ENCODE measurements at places on chromosomes 16 and 17. TPM values are rescaled to one million over a fixed set of nuclear protein-coding genes. Genes with fewer than 3 reads are reported as not detected.

DNA sequence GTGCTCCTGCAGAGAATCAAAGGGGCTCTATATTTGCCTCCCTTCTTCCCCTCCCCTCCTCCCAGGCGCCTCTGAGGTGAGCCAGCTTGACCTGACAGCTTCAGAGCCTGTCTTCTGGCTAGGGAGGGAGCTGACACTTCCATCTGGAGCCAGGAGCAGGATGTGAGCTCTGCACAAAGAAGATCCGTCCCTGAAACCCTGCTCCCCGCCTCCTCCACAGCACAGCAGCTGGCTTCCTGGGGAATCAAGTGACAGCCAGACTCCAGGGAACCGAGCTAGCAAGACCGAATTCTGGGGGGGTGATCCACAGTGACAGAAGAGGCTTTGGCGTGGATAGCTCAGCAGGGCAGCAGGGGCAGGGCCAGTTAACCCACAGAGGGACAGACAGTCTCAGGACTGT is 37.2 kb downstream of the CCDC182 start:
- peaks cover 14% of the 10 kb centered on the region for H3K4me1 ChIP-seq
- peak overlapping the region; percentile 23 for H3K27ac ChIP-seq
- H3K27me3 ChIP-seq = no peaks in the 10 kb centered on the region
- no peak overlapping the region for H3K4me3 ChIP-seq
- no peak for DNase-seq

DNA sequence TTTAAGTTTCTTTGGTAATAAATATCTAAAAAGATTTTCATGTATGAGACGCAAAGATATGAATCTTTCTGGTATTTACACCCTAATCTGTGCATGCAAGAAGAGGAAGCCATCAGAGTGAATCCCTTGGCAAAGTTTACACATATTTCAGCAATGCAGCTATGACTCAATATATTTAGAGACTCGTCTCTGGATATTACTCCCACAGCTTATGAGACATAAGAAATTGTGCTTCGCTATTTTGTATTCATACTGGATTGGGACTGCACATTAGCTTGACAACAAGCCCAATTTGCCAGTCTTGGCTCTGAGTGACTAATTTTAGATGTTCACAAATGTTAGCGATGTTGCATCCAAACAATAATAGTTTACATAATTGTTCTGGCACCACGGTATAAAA is 532.0 kb downstream of the CDH11 start:
- no peak for DNase-seq
- no peaks in the 10 kb centered on the region for H3K27me3 ChIP-seq
- no peak overlapping the region for H3K4me3 ChIP-seq
- no peaks in the 10 kb centered on the region for H3K36me3 ChIP-seq

DNA sequence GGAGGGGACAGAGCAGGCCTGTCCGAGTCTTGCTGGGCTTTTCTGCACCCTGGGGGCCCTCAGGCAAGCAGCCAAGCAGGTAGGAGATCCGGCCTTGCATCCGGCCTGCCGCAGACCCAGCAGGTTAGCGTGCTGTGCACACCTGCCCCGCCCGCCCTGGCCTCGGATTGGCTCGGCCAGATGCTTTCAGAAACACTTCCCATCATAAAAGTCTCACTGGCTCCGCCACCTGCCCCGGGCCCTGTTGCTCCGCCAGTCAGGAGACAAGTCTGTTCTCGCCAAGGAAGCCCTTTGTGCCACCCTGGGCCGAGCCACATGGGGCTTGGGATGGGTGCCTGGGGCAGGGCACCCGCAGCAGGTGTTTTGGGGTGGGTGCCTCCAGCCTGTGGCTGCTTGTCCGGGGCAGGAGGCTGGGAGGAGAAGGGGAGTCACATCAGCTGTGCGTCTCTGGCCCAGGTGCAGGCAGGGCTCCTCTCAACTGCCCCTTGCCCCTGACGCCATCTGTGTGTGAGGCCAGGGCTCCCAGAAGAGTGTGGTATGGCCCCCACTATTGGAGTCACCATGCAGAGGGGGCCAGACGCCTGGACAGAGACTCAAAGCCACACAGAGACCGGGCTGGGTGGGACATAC is 228.2 kb upstream of the GSE1 start:
- H3K36me3 ChIP-seq = no peaks in the 10 kb centered on the region
- no peak overlapping the region for H3K27ac ChIP-seq
- H3K4me3 ChIP-seq = no peak overlapping the region
- DNase-seq = peak; percentile 71
- peaks cover 36% of the 10 kb centered on the region for H3K27me3 ChIP-seq

DNA sequence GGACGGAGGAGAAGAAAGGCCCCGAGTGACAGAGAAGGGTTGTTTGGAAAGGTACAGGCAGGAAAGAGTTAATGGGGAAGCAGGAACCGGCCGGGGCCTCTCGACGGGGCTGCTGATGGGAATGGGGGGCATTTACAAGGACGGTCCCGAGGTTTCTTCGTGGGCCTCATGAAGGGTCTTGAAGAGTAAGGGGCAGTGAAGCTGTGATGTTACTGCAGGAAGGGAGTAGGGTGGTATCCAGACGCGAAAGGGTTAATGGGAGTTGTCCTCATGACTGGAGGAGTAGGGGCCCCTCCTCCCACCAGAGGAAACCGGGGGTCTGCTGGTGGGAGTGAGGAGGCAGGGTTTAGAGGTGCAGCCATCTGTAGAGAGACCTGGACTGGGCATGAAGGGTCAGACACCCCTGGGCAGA is 481 bp downstream of the PDK2 start:
- peaks cover 37% of the 10 kb centered on the region for H3K36me3 ChIP-seq
- no peak for DNase-seq
- peak overlapping the region; percentile 91 for H3K4me3 ChIP-seq
- peaks cover 14% of the 10 kb centered on the region for H3K4me1 ChIP-seq
- H3K27me3 ChIP-seq = no peaks in the 10 kb centered on the region

- no peaks in the 10 kb centered on the region for H3K36me3 ChIP-seq
- no peaks in the 10 kb centered on the region for H3K27me3 ChIP-seq
- peaks cover 39% of the 10 kb centered on the region for H3K4me1 ChIP-seq
- DNase-seq = no peak
Measured at GRCh38 chr16:4239020-4239419, 2.9 kb downstream of the SRL start.

GRCh38 chr16:11224894-11225676 is 30.9 kb downstream of the SOCS1 start:
- H3K4me3 ChIP-seq = no peak overlapping the region
- peak overlapping the region; percentile 80 for H3K27ac ChIP-seq
- H3K27me3 ChIP-seq = no peaks in the 10 kb centered on the region

DNA sequence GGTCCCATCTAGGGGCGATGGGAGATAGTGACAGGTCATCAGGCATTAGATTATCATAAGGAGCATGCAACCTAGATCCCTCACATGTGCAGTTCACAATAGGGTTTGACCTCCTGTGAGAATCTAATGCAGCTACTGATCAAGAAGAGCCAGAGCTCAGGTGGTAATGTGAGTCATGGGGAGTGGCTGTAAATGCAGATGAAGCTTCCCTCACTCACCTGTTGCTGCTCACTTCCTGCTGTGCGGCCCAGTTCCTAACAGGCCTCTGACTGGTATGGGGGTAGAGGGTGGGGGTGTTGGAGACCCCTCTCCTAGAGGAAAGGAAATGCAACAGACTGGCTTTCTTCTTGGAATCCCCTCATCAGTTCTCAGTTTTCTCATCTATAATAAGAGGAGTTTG is 131.4 kb downstream of the CA10 start:
- H3K4me3 ChIP-seq = no peak overlapping the region
- H3K4me1 ChIP-seq = no peaks in the 10 kb centered on the region
- DNase-seq = no peak
- no peaks in the 10 kb centered on the region for H3K36me3 ChIP-seq
- no peaks in the 10 kb centered on the region for H3K27me3 ChIP-seq

- H3K4me3 ChIP-seq = no peak overlapping the region
- no peaks in the 10 kb centered on the region for H3K4me1 ChIP-seq
- H3K27me3 ChIP-seq = no peaks in the 10 kb centered on the region
Measured at GRCh38 chr16:9033125-9033830, 58.2 kb upstream of the HAPSTR1 start.

DNA sequence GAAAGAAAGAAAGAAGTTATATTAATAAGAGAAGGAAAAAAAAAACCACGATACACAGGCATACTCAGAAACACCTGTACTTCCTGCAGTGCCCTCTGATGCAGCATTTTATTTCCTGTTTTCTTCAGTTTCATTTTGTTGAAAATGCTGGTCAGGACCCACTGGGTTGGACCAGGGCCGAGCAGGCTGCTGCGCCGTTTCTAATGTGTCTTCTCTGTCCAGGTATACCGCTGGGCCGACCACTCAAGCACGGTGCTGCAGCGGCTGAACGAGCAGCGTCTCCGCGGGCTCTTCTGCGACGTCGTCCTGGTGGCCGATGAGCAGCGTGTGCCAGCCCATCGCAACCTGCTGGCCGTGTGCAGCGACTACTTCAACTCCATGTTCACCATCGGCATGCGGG is 8.3 kb downstream of the KLHL36 start:
- H3K27ac ChIP-seq = peak overlapping the region; percentile 1
- peaks cover 71% of the 10 kb centered on the region for H3K4me1 ChIP-seq
- peaks cover 91% of the 10 kb centered on the region for H3K36me3 ChIP-seq
- DNase-seq = peak; percentile 81

GRCh38 chr16:75556431-75556950 is 439 bp upstream of the TMEM231 start:
- DNase-seq = no peak
- H3K4me1 ChIP-seq = peaks cover 27% of the 10 kb centered on the region
- H3K27ac ChIP-seq = peak overlapping the region; percentile 84
- no peaks in the 10 kb centered on the region for H3K36me3 ChIP-seq
- H3K4me3 ChIP-seq = no peak overlapping the region

- H3K4me1 ChIP-seq = peaks cover 30% of the 10 kb centered on the region
- H3K36me3 ChIP-seq = no peaks in the 10 kb centered on the region
- no peak for DNase-seq
- H3K27me3 ChIP-seq = no peaks in the 10 kb centered on the region
- no peak overlapping the region for H3K4me3 ChIP-seq
- no peak overlapping the region for H3K27ac ChIP-seq
Measured at GRCh38 chr17:4444782-4445473, 11.2 kb downstream of the SPNS3 start.

GRCh38 chr16:57256601-57257395 is 11.7 kb downstream of the ARL2BP start:
- no peaks in the 10 kb centered on the region for H3K27me3 ChIP-seq
- H3K4me3 ChIP-seq = no peak overlapping the region
- DNase-seq = peak; percentile 72

- H3K4me1 ChIP-seq = peaks cover 43% of the 10 kb centered on the region
- H3K36me3 ChIP-seq = no peaks in the 10 kb centered on the region
- H3K27me3 ChIP-seq = no peaks in the 10 kb centered on the region
- DNase-seq = no peak
- H3K4me3 ChIP-seq = no peak overlapping the region
- no peak overlapping the region for H3K27ac ChIP-seq
Measured at GRCh38 chr17:77101521-77102410, 39.0 kb upstream of the SEC14L1 start.

GRCh38 chr16:87445486-87445885 is 47.3 kb downstream of the ZCCHC14 start:
- no peak for DNase-seq
- H3K27ac ChIP-seq = no peak overlapping the region
- no peaks in the 10 kb centered on the region for H3K27me3 ChIP-seq
- H3K36me3 ChIP-seq = peaks cover 27% of the 10 kb centered on the region
- H3K4me1 ChIP-seq = no peaks in the 10 kb centered on the region

DNA sequence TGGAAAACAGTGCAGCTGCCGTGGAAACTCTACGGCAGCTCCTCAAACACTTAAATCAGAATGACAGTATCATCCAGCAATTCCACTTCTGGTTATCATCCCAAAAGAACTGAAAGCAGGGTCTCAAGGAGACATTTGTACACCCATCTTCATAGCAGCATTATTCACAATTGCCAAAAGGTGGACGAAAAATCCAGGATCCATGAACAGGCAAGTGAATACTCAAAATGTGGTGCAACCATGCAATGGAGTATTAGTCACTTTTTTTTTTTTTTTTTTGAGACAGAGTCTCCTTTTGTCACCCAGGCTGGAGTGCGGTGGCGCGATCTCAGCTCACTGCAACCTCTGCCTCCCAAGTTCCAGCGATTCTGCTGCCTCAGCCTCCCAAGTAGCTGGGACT is 10.6 kb upstream of the AATK start:
- no peaks in the 10 kb centered on the region for H3K36me3 ChIP-seq
- H3K27me3 ChIP-seq = peaks cover 3% of the 10 kb centered on the region
- DNase-seq = no peak
- H3K27ac ChIP-seq = no peak overlapping the region

GRCh38 chr17:72173499-72174116 is 52.8 kb downstream of the SOX9 start:
- no peak for DNase-seq
- no peak overlapping the region for H3K4me3 ChIP-seq
- H3K27ac ChIP-seq = no peak overlapping the region
- no peaks in the 10 kb centered on the region for H3K36me3 ChIP-seq
- H3K27me3 ChIP-seq = no peaks in the 10 kb centered on the region

DNA sequence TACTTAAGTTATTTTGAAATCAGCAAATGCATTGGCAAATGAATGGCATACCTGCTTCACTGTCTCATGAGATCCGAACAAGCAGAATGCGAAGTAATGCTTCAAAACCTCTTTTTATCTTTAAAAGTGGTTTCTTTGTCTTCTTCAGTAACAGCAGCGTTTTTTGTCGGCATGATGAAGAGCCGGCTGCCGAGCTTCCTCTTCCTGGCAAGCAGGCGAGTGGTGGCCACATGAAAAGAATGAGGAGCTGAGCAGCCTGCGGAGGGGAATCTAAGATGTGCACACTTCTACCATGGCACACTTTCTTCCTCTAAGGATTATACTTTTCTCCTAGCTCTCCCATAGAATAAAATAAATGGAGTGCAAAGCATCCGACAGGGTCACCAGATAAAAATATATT is 42.4 kb upstream of the AKTIP start:
- no peak overlapping the region for H3K27ac ChIP-seq
- H3K36me3 ChIP-seq = no peaks in the 10 kb centered on the region
- peak; percentile 80 for DNase-seq
- no peak overlapping the region for H3K4me3 ChIP-seq
- peaks cover 13% of the 10 kb centered on the region for H3K4me1 ChIP-seq

Gene CLEC19A
- total RNA-seq = not detected

Gene RNF151
- not detected for total RNA-seq

Gene TMEM204
- total RNA-seq = 12.6 TPM

Gene KRTAP1-1
- not detected for total RNA-seq
